ENCODE measurements at places on chromosomes 2 and 18. TPM values are rescaled to one million over a fixed set of nuclear protein-coding genes. Genes with fewer than 3 reads are reported as not detected.

Gene CRYGC
- total RNA-seq = not detected

Gene ATAD2B
- 7.9 TPM for total RNA-seq

Gene STAM2
- 83.7 TPM for total RNA-seq

Gene RESP18
- total RNA-seq = not detected

Gene MIB1
- 28.4 TPM for total RNA-seq

Gene MEIS1
- total RNA-seq = 4.5 TPM

Gene CNDP1
- not detected for total RNA-seq

Data from Daoy (cell line).